Cardiac muscle cell (in vitro differentiated cells and primary cell): ENCODE measurements at places on chromosomes 7 and 10. TPM values are rescaled to one million over a fixed set of nuclear protein-coding genes. Genes with fewer than 3 reads are reported as not detected.

DNA sequence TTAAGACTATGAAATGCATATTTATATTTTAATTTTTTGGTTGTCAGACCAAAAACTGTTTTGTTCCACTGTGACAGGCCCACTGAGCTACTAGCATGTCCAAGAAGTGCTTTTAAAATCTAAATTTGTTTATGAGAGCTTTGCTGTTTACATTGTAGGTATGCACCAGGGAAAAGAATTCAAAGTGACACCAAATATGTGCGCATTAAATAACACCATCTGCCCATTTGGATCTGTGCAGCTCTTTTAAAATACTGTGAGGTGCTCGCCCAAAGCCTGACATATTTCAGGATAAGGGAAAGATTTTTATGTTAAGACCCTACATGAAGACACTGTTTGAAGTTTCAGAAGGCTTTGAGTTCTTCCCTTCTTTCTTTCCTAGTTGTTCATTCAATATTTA lies 162.9 kb downstream of the ST7 start:
- DNase-seq: no peak

DNA sequence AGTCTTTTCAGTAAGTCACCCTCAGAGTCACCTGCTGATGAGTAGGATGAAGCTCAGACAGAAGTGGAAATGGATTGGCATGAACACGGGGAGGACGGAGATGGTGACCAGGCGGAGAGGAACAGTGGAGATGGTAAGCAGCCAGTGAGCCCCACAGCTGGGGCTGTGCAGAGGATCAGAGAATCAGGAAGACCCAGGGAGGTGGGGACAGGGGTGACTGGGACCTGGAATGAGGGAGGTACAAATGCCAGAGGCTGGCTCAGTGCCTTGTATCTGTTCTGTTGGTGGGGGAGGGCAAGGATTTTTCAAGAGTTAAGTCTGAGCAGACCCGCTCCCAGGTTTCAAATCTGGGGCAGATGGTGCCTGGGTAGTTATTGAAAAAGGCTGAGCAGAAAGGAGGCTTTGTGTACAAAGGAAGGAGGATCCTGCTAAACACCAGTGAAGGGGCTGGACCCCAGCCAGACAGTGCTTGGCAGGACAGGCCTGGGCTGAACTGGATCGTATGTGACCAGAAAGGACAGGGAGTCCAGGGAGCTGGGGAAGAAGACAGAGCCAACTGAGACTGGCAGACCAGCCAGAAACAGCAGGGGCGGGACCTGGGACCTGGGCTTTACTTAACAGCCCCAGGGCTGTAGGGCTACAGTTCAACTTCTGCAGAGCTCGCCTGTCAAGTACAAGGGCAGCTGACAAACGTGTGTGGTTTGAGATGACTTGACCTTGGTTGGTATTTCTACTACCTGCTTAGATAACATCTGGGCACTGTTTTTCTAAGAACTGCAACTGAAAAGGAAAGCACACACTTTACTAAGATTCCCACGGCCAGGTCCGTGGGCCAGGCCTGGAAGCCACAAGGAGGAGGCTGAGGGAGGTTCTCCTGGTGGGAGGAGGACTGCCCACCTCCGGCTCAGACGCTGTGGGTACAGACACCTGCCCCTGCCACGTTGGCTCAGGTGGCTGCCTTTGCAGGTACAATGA lies 13.2 kb upstream of the FRMPD2 start:
- no peak for DNase-seq

- DNase-seq: no peak
Observed at GRCh38 chr7:40824461-40824860, 689.7 kb downstream of the SUGCT start.

- DNase-seq: no peak
Observed at GRCh38 chr10:32189400-32190084, 133.3 kb upstream of the KIF5B start.

DNA sequence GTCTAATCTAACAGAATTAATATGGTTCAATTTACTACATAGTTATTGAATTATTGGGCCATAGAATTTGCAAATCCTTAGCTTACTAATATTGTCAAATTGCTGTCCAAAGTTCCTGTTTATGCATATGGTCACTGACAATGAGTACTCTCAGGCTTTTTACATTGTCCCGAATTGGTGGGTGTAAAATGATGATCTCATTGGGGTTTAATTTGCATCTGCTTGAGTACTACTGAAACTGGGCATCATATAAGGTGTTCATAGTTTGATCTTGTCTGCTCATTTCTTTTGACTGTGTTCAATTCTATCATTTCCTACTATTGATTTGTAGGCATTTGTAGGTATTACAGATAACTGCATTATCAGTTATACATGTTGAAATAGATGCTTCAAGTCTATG lies 12.7 kb downstream of the ABCA13 start:
- DNase-seq: no peak

DNA sequence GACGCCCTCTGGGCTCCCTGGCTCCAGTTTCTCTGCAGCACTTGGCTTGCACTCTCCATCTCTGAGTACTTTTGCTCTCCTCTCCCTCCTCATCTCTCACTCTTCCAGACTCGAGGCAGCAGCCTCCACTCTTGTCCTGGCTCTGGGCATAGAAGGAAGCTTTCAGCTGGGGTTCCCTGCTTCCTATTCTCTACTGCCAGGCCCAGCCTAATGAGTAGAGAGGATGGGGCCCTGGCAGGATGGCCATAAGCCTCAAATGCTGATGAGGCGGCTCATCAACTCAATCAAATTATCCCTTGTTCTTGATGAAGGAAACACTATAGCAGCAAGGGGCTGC lies 55.8 kb downstream of the NEURL1 start:
- DNase-seq: no peak

DNA sequence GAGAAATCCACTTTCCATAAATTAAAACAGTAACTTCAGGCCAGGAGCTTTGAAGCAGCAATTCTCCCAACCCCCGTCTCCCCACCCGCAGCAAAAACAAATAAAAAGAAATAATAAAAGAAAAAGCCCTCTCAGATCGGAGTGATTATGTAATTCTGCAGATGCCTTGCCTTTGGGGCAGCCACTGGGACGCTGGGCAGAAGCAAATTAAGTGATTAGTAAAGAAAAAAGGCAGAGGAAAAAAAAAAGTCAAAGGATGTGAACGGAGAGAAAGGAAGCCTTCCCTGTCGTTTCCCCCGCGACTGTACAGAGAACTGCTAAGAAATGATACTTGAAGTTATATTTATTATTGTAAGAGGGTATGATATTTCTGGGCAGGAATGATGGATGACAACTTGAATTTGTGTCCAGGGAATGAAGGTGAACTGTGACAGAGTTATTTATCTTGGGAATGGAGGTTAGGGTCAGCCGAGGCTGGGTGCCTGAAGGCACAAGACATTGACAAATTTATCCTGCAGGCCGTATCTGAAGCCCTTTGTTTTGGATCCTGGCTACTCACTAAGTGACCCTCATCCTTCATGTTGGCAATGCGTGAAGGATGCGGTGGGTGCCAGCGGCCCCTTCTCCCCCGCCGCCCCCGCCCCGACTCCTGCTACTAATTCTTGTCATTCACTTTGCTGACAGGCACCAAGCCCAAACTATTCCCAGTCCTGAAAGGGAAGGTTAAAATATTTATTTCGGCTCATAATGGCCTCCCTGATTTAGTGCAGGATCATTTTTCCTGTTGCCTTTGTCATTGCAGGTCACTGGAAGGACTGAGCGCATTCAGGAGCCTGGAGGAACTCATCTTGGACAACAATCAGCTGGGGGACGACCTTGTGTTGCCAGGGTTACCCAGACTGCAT lies 604.0 kb downstream of the LRMDA start:
- peak; percentile 37 for DNase-seq

CTNNA3 gene
- polyA plus RNA-seq: 55.8 and 83.6 TPM in 2 replicates

GARIN1A gene
- polyA plus RNA-seq: 0.83 and 1.7 TPM in 2 replicates
